ENCODE measurements at places on chromosomes 4 and X.

DNA sequence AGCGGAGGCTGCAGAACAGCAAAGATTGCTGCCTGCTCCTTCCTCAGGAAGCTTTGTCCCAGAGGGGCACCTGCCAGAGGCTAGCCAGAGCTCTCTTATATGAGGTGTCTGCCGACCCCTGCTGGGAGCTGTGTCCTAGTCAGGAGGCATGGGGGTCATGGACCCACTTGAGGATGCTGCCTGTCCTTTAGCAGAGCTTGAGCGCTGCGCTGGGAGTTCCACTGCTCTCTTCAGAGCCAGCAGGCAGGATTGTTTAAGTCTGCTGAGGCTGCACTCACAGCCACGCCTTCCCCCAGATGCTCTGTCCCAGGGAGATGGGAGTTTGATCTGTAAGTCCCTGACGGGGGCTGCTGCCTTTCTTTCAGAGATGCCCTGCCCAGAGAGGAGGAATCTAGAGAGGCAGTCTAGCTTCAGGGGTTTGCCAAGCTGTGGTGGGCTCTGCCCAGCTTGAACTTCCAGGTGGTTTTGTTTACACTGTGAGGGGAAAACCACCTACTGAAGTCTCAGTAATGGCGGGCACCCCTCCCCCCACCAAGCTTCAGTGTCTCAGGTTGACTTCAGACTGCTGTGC lies 10.9 kb downstream of the DCK start:
- peak; percentile 30 for DNase-seq

DNA sequence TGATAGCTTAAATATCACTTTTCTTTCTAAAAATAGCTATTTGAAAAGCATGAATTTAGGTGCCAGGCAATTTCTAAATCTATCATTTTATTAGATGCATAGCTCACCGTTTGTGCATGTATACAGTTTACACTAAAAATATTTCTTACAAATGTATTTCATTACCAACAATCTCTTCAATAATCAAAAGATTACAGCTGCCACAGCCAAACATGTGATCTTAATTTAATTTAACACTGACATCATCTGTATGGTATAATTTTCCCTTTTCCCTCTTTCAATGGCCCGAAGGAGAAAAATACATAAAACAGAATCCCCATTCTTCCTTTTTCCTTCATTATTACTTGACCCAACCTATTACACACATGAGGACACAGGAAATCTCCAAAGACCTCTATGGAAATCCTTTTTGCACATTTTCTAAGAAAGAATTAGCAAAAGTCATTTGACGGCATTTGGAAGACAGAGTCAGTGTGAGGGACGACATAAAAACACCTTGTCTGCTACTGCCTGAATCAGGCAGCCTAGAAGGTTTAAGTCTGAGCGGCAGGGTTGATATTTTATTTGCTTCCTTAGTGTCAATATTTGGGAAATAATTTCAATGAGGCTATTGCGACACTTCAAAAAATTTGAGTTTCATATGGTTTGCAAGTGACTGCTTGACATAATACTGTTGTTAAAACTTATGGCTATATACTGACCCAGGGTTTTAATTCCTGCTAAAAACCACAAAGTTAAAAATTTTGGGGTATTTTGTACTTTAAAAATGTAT lies 111.2 kb downstream of the TTC29 start:
- DNase-seq: no peak

GRCh38 chr4:137677863-137678262 lies 145.6 kb upstream of the PCDH18 start:
- DNase-seq: no peak

DNA sequence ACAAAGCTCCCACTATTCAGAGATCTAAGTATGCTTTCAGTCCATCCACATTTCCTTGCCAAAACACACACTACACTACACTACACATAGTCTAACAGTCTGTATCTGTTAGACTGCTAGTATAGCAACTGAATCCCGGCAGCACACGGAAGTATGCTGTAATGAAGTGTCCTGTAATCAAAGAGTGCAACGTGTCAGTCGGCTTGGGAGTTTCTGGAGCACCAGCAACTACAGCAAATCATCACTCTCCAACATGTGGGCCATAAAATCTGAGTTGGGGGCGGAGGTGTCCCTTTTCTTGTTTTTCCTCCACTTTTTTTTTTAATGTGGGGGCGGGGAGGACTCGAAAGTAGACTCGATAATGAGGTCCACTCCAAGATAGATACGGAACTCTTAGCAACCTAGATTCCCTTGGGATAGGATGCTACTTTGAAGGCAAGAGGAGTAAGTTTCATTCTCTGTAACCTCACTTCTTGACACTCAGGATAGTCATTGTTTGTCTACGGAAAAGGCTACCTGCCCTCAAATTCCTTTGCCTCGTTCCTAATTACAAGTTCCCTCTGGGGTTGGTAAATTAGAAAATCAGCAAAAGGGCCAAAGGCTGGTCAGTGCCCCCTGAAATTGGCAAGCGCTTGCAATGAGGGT lies 722 bp downstream of the SLC10A7 start:
- peak; percentile 4 for DNase-seq

GRCh38 chr4:75046641-75047040 lies 113.7 kb downstream of the PARM1 start:
- DNase-seq: no peak

GRCh38 chr4:95217197-95217596 lies 331.6 kb downstream of the UNC5C start:
- DNase-seq: no peak

DNA sequence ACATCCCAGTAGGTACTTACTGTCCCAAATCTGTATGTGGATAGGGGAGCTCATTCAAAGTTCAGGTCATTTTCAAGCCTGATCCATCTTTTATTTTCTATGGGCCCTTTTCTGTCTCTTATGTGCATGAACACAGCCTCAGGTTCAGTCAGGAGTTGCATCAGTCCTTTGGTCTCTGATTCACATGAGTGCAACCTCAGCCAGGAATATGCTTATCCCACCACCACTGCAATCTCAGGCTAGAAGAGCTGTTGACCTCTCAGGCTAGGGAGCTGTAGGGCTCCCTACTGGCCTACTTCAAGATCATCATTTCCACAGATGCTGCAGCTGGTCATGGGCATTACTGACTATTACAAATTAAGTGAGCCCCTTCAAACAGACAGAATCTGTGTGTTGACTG lies 27.2 kb downstream of the AASDH start:
- no peak for DNase-seq

- no peak for DNase-seq
Measured at GRCh38 chrX:74383611-74384010, 37.7 kb upstream of the SLC16A2 start.

- peak; percentile 3 for DNase-seq
Measured at GRCh38 chrX:109886122-109886761, 116.7 kb upstream of the TMEM164 start.

- DNase-seq: no peak
Measured at GRCh38 chrX:132022198-132022966, 720 bp upstream of the STK26 start.

GRCh38 chr4:126269106-126269505 lies 954.4 kb downstream of the FAT4 start:
- no peak for DNase-seq

- DNase-seq: no peak
Measured at GRCh38 chr4:2757426-2757825, 1.3 kb upstream of the TNIP2 start.

GRCh38 chrX:30576881-30577280 lies 685 bp downstream of the TASL start:
- no peak for DNase-seq

DNA sequence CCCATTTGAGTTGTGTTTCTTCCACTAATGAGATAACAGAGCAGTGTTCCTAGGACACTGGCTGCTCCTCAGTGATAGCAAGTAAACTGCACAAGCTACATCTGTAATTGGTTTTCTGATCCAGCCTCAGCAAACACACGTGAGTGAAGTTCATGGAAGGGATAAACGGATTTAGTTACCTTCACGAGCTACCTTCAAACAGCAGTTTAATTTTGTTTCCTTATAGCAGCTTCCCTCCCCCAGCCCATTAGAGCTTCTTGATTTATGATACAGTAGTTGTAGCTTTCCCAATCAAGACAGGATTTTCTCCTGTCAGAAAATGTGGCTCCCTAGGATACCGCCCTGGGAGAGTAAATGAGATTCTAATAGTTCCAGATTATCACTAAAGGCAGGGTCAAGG lies 634.2 kb upstream of the FAT1 start:
- no peak for DNase-seq

- DNase-seq: no peak
Measured at GRCh38 chr4:80918004-80918403, 112.5 kb upstream of the BMP3 start.

GRCh38 chr4:124684301-124684700 lies 28.2 kb downstream of the ANKRD50 start:
- no peak for DNase-seq

DNA sequence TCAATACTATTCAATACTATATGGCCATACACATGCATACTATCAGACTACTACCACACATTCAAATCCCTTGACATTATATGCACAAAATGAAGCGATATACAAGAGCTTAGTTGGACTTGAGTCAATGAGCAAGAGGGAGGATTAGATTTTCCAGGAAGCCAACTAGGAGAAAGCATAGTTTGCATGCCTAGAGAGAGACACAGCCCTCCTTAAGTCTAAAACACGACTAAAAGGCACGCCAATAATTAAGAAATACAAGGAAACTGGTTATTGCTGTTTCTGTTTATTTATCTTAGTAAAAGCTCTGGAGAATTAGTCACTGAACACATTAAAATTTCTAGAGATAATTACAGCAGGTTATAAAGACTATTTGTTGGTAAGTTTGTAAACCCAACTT lies 21.8 kb downstream of the MBNL3 start:
- DNase-seq: no peak

DNA sequence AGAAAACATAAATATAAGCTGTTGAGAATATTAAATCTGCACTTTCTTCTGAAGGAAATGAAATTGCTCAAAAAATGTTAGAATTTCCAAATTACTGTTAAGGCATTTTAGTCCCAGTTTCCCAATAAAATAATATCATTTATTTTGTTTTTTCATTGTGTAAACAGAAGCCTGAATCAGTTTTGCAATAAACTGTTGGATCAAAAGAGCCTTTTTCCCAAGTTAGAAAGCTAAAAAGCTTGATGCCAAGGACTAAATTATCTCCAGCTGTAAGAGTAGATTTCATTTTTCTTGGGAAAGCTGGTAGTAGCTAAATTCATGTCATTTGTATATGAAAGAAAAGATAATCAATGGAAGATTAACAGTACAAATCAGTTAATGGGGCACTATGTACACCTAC lies 95.8 kb downstream of the RNF150 start:
- DNase-seq: no peak

- no peak for DNase-seq
Measured at GRCh38 chrX:40603446-40603845, 19.8 kb upstream of the MPC1L start.

GRCh38 chr4:43766648-43767047 lies 682.0 kb downstream of the KCTD8 start:
- DNase-seq: no peak

DNA sequence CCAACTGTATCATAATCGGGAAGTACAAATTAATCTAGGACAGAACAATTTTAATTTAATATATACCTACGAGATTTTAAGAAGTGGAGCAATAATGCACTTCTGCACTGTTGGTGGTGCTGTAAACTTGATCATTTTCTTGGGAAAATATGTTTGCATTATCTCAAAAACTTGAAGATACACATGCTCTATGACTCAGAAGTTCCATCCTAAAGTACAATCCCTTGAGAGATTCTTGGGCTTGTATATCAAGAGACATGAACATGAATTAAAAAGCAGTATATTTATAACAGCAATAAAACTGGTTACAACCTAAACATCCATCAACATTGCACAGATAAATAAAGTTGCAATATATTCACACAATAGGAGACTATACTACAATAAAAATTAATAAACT lies 168.8 kb downstream of the CLCN4 start:
- no peak for DNase-seq

GRCh38 chr4:155819066-155819465 lies 47.0 kb downstream of the ASIC5 start:
- no peak for DNase-seq

DNA sequence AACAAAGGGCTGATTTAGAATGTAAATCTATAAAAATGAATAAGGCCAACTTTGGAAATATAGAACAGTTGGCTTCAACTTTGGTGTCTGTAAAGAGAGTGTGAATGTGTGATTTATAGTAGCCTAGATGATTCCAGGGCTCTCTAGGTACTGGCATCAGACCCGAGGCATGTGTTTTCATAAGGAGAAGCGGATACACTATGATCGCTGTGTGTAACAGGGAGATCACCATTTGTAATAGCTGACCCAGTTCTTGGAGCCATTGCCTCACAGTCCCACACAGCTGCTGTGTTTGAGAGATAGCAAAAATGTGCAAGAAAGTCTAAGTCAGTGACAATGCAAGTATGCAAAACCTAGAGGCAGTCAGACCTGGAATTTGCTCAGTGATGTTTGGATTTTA lies 135.1 kb downstream of the REPS2 start:
- DNase-seq: no peak

GRCh38 chr4:178752954-178753525 lies 1310.8 kb upstream of the AGA start:
- DNase-seq: no peak

DNA sequence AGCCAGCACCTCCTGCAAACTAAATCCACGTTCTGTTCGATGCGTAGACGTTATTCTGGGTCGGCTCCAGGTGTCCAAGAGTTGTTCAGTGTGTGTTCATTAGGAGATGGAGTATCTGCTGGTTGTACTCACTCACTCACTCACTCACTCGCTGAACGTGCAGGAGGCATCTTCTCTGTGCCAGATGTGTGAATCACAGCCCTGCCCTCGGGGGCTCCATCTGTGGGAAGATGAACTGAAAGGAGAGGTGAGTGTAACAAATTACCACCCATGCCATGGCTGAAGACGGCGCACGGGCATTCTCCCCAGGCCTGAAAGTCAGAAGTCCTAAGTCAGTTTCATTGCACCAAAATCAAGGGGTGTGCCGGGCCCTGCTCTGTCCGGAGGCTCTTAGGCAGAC lies 16.1 kb downstream of the NSG1 start:
- no peak for DNase-seq

DNA sequence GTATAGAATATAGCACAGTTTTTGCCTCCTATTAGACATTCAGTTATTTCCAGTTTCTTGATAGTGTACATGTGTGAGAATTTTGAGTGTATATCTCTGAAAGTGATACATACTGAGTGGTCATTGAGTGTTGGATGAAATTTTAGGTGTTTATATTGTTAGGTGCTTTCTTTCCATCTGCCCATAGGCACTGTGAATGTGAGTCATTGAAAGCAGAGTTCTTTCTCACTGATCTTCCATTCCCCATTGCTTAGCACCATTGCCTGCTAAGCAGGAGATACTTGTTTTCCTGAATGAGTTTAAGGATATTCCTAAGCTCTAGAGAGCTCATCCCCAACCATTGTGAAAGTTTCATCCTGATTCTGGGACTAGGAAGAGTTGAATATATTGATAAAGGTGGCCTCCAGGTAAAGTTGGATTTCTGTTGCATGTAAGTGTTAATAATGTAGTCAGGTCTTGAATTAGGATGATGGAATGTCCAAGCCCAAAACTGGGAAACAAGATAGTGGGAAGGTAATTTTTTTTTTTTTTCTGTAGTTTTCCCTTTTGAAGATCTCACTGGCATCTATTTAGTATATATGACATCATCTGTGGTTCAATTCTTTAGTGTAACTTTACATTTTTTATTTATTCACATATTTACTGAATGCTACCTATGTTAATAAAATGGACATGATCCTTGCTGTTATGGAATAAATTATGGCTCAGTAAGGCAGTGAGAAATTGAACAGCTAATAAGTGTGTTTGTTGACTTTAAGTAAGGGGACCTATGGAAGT lies 22.1 kb downstream of the UBE2K start:
- DNase-seq: no peak

- no peak for DNase-seq
Measured at GRCh38 chr4:40417941-40418340, 82.8 kb downstream of the CHRNA9 start.

Data from activated T-cell treated with anti-CD3 and anti-CD28 coated beads for 1 hour (primary cell).